ENCODE measurements at places on chromosomes 6 and 20.

DNA sequence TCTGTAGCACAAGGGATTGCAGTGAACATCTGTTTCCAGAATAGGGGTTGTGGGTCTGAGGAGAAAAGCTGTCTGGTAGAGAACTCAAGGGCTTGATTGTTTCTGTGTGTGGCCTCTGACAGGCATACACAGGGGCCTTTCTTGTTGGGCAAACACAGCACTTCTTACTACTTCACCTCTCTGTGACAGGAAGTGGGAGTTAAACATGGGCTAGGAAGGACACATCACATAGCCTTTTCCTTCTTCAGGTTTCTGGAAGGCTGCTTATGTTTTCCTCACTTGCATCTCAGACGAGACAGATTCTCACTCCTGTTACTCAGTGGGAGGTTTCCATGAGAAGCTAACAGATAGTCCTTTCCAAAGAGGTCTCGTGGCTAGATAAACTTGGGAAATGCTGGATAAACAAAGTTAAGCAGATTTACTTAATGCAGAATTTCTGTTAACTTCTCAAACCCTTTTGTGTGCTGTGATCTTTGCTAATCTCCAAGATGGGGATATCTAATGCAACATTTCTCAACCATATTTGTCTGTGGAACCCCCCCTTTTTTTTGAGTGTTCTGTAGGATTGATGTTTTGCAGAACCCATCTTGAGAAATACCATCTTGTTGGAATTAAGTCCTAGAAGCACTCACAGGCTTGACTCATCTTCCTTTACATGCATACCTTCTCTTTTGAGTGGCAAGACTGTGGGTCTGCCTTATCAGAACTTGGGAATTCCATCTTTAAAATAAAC is 41.9 kb upstream of the RNF8 start:
- DNase-seq = no peak

GRCh38 chr6:125191916-125192609 is 38.5 kb downstream of the TPD52L1 start:
- peak; percentile 60 for DNase-seq

DNA sequence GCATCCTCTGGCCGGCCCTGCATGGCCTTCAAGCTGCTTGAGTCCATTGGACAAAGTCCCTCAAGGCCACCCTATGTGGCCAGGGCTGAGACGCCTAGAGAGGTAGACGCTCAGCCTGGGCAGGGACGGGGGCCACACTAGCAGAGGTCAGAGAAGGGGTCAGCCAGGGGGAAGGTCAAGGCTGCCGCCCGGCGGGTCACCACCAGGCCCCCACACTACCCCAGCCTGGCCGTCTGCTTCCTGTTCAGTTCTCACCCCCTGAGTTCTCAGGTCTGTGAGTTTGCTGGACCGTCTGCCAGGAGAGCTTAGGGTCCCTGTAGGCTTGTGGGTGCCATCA is 37.3 kb downstream of the NTSR1 start:
- no peak for DNase-seq

GRCh38 chr6:143538374-143538773 is 26.9 kb upstream of the FUCA2 start:
- no peak for DNase-seq

DNA sequence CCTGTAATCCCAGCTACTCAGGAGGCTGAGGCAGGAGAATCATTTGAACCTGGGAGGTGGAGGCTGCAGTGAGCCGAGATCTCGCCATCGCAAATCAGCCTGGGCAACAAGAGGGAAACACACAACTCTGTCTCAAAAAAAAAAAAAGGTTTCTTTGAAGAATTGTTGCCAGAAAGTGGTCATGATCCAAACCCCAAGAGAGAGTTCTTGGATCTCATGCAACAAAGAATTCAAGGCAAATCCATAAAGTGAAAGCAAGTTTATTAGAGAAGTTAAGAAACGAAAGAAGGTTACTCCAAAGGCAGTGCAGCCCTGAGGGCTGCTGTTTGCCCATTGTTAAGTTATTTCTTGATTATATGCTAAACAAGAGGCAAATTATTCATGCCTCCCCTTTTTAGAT is 14.5 kb upstream of the KIFC1 start:
- no peak for DNase-seq

DNA sequence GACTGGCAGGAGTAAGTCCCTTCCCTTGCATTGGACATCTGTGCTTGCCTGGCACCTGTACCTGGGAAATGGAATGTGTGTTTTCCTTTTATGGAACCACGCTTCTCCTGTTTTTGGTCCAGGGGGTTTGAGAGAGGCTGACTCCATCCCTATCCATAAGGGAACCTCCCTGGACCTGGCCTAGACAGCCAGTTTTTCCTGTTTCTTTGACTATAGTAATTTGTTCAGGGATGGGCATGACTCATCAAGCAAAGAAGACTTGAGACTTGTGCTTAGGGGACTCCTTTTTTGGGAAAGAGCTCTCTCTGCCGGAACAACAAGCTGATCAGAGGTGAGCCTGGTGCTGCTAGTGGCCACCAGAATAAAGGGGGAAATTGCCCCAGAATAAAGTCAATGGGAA is 393.8 kb downstream of the CDH26 start:
- no peak for DNase-seq

GRCh38 chr6:99287523-99287922 is 62.0 kb downstream of the FAXC start:
- no peak for DNase-seq

GRCh38 chr6:19297880-19298279 is 539.3 kb upstream of the ID4 start:
- DNase-seq = no peak

DNA sequence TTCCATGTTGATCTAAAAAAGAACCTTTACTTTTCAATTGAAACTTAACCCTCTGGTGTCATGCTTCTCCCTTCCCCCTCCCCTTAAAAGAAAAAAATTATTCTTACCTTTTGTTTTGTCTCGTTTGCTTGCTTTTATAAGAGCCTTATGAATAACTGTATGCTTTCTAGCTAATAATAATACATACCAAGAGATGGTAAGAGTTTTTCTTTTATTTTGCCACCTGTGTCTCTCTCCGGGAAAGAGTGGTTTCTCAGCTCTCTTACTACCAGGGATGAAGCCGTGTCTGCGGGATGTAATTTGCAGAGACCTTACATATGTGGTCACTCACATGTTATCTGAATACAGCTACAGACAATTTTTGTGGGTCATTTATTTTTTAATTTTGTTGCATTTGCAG is 7.7 kb downstream of the STX16 start:
- DNase-seq = no peak

GRCh38 chr6:167933290-167933689 is 64.2 kb upstream of the KIF25 start:
- DNase-seq = no peak

- no peak for DNase-seq
These were observed 254.0 kb upstream of the GJE1 start for GRCh38 chr6:141878686-141879085.

- peak; percentile 34 for DNase-seq
These were observed 3.8 kb downstream of the EZR start for GRCh38 chr6:158815379-158815724.

DNA sequence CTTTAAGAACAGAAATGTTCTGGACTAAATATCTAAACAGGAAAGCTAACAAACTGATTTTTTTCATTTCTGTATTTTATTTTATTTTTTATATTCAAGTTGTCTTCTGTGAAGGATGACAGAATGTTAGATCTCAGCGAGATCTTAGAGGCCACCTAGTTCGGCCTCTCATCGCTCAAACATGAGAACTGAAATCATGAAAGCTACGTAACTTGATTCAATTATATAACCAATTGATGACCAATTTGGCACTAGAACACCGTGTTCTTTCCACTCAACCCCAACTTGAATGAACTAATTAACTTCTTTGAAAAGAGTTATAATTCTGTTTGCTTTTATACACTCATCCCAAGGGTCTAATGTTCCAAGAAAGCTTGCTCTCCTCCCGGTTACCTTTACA is 24.6 kb upstream of the RNF217 start:
- DNase-seq = no peak

- no peak for DNase-seq
These were observed 14.7 kb downstream of the GNAS start for GRCh38 chr20:58867211-58867610.

GRCh38 chr6:22764496-22764895 is 195.1 kb downstream of the HDGFL1 start:
- DNase-seq = no peak

DNA sequence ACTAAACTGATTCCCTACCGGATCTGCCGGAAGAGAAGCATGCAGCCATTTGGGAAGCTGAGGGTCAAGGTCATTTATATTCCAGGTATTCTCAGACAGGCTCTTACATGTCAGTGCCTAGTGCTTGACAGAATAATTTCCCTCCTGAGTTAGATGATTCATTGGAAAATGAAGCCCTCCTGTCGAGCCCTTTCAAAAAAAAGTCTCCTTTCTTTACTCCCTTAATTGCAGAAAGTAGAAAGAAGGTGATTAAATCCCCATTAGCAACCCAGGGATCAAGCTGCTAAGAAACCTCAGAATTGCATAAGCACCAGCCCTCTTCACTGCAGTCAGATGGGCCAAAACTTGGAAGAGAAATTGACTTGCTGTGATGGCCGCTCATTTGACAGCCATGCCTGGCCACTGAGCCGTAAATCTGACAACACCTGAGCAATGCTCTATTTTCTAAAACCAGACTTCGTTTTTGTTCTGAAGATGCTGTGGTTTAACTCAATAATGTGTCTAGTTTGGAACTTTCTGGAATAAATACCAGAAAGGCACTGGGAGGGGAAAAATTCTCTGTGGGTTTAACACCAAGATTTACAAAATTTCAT is 61.0 kb upstream of the ARMH2 start:
- DNase-seq = no peak

- no peak for DNase-seq
These were observed 116.5 kb upstream of the EDN1 start for GRCh38 chr6:12173661-12174060.

GRCh38 chr6:108644252-108644651 is 83.5 kb downstream of the FOXO3 start:
- no peak for DNase-seq

GRCh38 chr20:45967551-45968080 is 4.4 kb downstream of the ZNF335 start:
- DNase-seq = no peak

GRCh38 chr6:43798688-43799444 is 28.9 kb downstream of the VEGFA start:
- peak; percentile 68 for DNase-seq

DNA sequence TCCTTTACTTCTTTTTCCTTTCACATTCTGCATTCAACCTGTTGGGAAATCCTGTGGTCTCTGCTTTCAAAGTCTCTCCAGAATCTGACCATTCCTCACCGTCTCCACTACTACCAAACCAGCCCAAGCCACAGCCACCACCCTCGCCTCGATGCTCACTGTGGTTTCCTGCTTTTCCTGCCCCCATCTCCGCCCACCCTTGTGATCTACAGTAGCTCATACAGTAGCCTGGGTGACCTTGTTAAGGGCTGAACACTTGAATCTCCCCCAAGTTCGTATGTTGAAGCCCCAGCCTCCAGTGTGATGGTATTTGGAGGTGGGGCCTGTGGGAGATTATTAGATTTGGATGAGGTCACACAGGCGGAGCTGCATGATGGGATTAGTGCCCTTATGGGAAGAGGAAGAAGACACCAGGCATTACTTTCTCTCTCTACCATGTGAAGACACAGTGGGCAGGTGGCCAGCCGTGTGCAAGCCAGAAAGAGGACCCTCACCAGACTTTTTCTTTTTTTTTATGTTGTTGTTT is 189.0 kb upstream of the UST start:
- no peak for DNase-seq

DNA sequence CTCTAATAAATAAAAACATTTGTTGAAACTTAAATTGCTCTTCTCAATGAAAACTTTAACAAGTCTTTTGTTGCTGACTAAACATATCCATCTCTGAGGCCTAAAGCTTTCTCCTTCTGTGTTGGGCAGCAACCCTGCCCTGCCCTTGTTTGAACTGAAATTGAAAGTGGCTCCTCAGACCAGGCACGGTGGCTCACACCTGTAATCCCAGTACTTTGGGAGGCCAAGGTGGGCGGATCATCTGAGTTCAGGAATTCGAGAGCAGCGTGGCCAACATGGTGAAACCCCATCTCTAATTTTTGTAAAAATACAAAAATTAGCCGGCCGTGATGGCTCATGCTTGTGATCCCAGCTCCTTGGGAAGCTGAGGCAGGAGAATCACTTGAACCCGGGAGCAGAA is 29.2 kb upstream of the GNRH2 start:
- no peak for DNase-seq

- no peak for DNase-seq
These were observed 5.3 kb downstream of the NAA20 start for GRCh38 chr20:20022498-20022897.

DNA sequence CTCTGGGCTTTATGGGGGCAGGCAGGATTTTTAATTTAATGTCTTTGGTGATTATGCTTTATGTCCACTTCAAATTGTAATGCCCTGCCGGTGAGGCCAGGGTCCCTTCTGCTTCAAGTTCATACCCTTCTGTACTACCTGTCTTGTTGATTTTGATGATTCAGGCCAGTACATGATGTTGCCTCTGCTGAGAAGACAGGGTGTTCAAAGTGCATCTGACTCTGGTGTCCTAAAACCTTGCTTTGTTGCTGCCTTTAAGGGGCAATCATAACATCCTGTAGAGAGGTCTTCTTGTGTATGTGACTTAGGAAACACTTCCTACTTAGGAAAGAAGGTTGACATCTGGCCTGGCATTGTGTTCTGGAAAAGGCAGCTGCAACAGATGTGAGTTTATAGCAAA is 113.2 kb downstream of the TMEM170B start:
- DNase-seq = no peak

- DNase-seq = peak; percentile 42
These were observed 37.2 kb downstream of the SCML4 start for GRCh38 chr6:107786709-107787588.

DNA sequence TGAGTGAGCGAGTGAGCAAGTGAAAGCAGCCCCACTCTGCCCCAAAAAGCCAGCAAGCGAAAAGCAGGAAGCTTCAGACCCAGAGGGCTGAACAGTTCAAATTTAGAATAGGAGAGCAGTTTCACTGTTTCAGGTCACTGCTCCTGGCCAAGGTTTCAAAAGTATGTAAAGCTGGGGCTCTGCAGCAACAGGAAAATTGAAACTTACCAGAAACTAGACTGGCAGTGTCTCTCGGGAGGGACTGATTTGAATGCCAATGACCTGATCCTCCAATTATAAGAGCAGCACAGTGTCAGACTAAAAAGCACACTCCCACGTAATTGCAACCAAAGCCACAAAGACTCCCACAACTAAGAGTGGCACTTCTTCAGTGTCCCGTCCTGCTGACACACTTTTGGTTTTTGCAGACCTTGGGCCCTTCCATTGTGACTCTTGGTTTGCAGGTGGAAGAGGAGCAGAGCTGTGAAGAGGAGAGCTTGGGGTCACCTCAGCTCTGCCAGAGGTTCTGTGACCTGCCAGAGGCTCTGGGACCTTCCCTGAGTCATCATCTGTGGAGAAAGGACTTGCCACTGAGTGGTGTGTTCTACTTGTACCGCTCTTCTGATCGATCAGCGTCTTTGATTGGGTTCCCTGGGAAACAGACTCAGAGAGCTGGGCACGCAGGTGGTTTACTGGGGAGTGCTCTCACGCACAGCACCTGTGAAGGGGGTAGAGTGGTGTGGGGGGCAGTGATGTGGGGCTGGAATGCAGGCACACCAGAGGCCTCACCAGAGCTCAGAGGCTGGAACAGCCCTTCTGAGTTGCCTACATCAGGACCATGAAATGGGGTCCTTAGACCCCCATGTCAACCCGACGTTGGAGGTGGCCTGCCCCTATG is 52.7 kb upstream of the PTGIS start:
- peak; percentile 9 for DNase-seq

- DNase-seq = no peak
These were observed 17.8 kb upstream of the RSPO3 start for GRCh38 chr6:127100510-127101140.

Measured in CD4-positive, alpha-beta T cell treated with Interleukin-1 beta for 1 hour (primary cell).